AML-193 (cell line): ENCODE measurements at places on chromosomes 2 and 18.

DNA sequence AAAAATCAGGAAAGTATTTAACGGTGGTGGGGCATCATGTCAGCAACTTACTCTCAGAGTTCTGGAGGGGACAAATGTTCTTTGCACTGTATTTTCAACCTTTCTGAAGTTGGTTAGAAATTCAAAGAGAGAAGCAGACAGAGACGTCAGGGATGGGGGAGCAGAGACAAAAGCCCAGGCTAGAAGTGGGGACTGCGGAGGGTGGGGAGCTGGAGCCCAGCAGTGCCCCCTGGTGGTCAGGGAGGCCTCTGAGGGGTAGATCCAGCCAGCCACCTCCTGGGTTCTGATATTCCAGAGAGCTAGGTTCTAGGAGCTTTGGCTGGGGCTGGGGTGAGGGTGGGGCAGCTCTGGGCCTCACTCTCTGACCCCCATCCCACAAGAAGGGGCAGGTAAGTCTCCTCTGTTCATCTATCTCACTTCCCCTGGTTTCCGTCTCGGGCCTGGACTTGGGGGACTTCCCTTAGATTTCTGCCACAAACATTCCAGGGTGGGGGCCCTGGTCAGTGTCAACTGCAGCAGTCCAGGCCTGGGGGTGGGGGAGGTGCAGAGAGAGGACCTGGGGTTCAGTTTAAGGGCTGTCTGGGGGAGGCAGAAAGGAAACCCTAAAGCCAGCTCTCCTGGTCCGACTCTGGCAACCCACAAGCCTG, 8.9 kb downstream of the TNS1 start:
- no peak for DNase-seq

DNA sequence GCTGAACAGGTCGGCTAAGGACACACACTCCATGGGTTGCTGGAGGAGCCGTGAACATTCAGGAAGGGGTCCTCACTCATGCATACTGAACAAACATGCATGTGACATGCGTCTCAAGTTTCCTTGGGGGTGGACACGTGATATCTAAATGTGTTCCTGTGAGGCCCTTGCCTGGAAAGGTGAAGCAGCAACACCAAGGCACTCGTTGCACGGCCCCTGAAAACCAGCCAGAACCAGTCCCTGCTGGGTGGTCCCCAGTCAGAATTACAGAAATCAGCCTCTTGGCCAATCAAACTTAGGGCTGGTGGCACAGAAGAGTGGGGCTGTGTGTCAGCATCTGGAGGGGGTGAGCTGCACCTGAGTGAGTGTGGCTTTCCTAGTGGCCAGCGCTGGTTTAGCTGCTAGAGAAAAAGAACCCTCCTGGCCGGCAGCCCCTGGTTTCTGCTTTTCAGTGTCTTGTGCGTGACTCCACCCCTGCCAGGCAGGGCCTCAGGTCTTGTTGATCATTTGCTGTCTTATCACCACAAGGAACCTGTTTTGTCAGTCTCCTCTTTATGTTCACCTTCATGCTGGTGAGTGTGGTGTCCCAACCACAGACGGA, 3.2 kb upstream of the AQP12B start:
- no peak for DNase-seq

DNA sequence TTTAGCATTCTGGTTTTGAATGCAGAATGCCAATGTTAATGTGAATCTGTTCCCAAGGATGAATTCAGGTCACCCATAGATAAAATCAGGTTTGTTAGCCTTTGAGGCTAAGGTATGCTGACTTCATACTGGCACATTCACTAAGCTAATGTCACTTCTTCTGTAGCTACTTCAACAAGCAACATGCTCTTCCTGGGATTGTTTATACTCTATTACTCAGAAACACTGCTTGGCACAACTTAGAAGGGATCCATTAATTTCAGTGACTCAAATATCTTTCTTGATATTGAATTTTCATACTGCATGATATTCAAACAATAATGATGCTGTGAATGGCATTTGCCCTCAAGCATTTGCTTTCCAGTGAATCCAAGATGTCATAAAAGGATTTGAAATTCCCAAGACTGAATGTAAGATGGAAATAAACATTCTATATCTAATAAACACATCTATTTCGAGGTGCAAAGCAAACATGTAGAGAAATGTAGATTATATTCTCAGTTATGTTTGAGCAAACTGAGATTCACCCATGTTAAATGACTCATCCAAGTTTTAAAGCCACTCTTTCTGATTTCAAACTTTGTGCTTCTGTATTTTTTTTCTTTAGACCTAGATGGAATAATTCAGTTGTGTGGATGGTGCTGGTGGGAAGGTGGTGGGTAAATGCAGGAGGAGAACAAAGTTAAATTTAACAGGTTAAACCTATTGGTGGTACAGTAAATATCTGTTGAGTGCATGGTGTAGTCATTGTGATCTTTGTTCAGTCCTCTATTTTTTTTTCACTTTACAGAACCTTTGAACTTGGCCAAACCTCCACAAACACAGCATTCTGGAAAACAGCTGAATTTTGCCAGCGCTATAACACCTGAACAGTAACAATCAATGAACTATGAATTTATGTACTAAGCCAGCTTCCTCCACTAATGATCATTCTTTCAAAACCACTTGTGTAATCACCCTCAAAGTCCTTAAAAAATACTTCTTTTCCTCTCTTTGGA, 162.1 kb upstream of the XIRP2 start:
- DNase-seq, result no peak

- no peak for DNase-seq
These were observed 27.6 kb upstream of the GTF2A1L start for GRCh38 chr2:48590017-48590416.

DNA sequence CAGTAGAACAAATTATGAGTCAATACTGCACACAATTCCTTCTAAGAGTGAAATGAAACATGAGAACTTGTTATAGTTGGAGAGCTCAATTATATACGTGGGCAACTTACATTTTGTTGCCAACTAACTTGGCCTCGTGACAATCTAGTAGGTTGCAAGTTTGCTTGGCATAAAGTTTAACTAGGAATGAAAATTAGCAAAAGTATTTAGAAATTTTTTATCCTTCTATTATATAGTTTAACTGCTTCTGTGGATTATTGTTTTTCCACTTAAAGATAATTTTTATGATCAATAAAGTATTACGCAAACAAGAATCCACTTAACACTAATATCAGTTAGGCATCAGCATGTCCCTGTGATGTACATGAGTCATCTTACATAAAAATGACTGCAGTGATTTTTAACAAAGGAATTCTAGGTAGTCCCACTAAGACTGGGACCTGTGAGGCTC, 41.1 kb downstream of the FAM124B start:
- no peak for DNase-seq

- no peak for DNase-seq
These were observed 11.2 kb upstream of the LBH start for GRCh38 chr2:30219886-30220875.

- DNase-seq, result no peak
These were observed 162.2 kb downstream of the PRPF40A start for GRCh38 chr2:152555048-152555447.
